Stimulated activated CD4-positive, alpha-beta T cell treated with anti-CD3 and anti-CD28 coated beads, TNF-alpha, amount 100 ng/mL, for 48 hours (primary cell): ENCODE measurements at places on chromosomes 11 and 22.

- no peak for DNase-seq
Observed at GRCh38 chr22:48445113-48445827, 1382.4 kb downstream of the BRD1 start.

DNA sequence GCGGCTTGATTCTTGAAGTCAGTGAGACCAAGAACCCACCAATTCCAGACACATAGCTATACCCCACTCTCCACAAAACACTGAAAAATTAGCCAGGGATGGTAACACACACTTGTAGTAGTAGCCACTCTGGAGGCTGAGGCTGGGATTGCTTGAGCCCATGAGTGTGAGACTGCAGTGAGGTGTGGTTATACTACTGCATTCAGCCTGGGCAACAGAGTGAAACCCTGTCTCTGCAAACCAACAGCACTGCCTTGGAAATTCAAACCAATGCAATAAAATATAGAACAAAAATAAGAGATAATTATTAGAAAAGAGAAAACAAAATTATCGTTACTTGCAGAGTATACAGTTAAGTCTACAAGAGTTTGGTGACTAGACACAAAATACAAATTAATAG lies 20.2 kb upstream of the PRDM10 start:
- no peak for DNase-seq

DNA sequence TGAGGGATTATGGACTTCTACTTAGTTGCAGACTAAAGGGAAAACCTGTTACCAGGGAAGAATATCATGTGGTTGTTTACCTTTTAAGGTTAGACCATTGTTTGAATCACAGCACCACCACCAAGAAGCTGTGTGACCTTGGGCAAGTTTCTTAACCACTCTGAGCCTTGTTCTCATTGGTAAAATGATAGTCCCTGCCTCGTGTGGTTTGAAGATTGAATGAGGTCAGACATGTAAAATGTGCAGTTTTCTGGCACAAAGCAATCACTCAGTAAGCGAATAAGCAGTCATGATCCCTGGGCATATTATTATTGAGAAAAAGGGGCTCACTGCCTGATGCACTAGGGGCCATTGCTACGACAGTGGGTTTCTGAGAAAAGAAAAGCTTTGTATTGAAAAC lies 28.3 kb downstream of the MOV10L1 start:
- DNase-seq, result no peak

DNA sequence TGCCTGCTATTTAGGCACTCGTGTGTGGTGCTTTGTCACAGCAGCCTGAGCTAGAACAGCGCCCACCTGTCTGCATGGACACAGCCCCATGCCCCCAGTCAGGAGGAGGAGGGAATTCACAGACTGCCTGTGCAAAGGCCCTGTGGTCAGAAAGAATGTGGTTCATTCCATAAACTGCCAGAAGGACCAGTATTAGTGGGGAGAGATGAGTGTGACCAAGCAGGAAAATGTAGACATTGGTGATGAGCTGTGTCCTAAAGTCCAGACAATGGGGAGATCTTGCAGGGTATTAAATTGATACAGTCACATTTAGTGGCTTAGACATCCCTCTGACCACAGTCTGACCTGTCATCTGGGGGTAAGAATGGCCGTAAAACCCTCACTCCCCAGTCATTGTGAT lies 83.7 kb upstream of the LINC01488 start:
- no peak for DNase-seq

DNA sequence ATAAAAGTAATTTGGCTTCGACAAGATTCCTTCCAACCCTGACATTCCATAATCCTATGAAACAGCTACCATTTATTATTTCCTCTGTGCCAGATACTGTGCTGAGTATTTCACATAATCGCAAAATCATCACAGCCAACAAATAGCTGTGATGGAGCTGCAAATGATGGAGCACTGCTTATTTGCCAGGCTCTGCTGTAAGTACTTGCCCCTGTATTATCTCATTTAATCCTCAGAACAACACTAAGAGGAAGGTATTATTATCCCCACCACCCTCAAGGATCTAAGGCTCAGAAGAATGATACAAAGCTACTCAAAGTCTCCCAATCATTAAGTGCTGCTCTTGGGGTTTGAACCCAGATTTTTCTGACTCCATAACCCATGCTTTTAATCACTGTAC lies 145.5 kb downstream of the CCDC34 start:
- no peak for DNase-seq

- no peak for DNase-seq
Observed at GRCh38 chr22:39110631-39111561, 13.9 kb downstream of the APOBEC3H start.

- DNase-seq, result no peak
Observed at GRCh38 chr22:45322873-45323525, 13.3 kb downstream of the FAM118A start.

DNA sequence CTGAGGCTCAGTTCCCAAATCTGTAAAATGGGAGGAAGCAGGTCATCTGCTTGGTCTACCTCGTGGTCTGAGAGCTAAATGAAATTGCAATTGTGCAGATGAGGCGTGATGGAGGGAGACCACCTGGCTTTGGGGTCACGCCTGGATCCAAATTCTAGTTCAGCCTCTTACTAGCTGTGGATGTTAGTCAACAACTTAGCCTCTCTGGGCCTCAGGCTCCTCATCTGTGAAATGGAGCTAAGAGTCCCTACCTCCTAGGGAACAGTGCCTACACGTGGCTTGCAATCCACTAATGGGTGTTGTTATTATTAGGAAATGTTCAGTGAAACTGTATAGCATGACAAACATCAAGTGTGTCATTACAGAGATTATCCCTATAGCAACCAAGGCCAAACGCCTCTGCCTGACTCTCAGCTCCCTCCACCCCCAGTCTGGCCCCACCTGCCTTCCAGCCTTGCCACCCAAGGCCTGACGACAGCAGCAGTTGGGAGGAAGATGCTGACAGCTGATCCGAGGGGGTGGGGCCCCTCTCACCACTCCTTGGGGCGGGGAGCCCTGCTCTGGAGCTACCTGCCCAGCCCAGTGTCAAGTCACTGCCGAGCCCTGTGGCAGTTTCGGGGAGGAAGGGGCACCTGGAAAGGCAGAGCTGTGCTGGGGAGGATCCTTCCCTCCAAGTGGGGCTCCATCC lies 1.7 kb upstream of the RHOD start:
- no peak for DNase-seq

DNA sequence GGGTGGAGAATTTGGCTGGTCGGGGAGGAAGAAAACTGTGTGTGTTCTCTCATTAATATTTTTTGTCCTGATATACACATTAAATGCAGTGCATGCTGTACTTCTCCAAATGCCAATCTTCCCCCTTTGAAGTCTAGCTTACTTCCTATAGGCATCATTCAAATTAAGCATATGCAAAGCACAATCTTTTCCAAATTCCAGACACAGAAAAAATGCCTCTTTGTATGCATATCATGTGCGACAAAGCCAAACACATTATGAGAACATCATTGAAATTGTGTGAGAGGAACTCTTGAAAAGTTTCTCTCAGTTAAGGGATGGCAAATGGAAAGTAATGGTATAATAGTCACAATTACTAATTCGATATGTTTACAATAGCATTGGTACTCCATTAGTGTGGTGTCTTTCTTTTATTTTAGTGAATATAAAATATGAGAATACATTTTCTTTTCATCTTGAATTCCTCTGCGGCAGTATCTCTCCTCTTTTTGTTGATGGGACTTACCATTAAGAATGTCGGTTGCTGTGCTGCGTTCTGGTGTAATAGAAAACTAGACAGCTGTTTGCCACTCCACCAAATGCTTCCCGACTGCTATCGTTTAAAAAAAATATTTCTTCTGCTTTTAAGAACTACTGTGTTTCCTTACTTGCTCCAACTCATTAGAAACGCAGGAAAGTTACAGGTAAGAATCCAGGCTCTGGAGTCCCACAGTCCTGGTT lies 19.3 kb upstream of the NRIP3 start:
- no peak for DNase-seq

- no peak for DNase-seq
Observed at GRCh38 chr22:48357196-48357595, 1470.5 kb downstream of the BRD1 start.

DNA sequence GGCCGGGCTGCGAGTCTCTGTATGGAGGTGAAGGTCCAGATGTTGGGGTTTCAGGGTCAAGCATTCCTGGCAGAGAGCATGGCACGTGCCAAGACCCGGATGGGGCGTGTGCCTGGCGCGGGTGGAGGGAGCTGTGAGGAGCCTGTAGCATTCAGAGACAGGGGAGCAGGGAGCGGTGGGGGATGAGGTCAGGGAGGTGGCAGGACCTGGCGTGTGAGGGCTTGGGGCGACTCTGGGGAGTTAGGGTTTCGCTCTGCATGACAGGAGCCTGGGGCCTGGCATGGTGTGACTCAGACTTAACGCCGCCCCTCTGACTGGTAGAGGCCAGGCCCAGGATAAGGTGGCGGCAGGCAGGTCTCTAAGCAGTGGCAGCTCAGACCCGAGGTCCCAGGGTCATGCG lies 103.0 kb downstream of the KCNQ1 start:
- no peak for DNase-seq

DNA sequence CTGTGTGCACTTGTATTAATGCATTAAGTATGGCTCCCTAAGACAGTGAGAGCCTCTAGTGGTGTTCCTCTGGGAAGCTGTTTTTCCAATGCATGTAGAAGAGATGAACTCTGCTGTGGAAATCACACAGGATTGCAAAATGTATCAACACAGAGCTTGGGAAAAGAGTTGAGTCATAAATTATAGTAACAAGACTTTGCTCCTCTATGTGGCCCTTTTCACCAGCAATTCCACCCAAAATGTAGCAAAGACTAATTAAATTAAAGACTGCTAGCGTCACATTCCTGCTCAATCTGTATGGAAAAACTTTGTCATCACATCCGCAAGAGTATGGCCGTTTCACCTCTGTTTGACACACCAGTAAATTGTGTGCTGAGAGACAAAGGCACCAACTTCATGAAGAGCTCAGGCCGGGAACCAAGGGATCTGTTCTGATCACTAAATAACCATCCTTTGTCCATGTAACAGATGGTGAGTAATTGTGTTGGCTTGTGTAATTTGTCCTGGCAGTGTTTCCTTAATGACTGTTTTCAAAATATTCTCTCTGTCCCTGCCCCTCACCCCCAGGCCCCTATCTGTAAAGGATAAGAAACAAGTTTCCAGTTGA lies 209.2 kb upstream of the SORL1-AS1 start:
- no peak for DNase-seq

DNA sequence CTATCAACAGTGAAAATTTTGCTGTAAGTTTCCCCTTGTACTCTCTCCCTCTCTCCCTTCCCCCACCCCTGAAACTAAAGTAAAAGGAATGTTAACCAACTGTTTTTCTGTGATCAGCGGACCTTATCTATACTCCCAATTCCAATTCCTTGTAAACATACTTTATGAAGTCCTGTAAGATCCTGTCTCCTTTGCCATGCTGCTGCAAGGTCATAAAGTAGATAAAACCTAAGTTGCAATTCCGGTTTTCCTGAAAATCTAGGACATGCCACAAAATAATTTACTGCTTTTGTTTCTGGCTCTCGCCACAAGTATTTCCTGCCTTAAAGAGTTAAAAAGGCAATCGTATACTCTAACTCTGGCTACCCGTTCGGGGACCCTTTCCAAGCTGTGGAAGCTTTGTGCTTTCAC lies 1469.0 kb downstream of the LRRC4C start:
- no peak for DNase-seq

GRCh38 chr11:125441648-125442410 lies 54.2 kb downstream of the FEZ1 start:
- DNase-seq, result no peak

DNA sequence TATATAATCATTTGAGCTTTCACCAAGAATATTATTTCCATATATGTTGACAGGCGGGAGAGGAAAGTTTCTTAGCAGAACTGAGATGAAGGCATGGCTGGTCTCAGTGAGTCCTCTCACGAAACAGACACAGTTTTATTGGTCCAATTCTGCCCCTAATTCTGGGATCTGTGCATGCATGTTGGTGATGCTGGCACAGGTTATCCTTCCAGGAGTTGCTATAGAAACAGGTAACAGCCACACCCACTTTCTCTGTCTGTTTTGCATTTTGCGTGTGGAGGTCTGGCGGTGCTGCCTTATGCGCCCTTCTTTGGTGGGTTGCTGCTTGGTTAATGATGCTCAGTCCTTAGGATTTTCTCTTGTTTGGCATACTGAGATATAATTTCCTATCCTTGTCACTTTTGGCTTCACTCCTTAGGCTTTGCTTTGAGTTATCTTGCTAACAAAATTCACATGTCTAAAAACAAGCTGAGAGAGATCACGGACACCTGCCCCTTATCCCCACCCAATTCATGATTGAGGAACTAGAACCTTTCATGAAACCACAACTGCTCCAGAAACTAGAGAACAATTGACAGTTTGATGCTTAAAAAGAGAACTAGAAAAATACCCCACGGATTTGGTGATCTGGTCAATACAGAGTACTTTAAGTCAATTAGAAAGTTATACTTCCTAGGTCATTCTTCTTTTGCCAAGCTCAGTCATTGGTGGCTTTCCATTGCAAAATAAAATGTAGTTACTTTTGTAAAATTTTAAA lies 189.3 kb downstream of the FAT3 start:
- no peak for DNase-seq

DNA sequence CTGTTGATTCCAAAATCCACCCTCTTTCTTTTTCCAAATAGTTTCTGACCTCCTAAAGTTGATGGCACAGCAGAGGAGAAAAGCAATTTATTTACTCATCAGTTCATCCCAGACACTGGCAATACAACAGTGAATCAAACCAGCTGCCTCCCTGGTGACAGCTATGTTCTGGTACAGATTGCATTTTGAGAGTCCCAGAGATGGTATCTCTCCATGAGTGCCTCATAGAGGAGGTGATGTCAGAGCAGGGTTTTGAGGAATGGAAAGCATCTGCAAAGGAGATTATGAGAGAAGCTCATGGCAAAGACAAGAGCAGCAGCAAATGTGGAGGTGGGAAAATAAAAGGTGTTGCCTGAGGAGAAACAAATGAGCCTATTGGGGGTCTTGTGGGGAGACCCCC lies 377.2 kb downstream of the MN1 start:
- DNase-seq, result no peak

- DNase-seq, result no peak
Observed at GRCh38 chr11:1887451-1888346, 4.0 kb downstream of the PRR33 start.

DNA sequence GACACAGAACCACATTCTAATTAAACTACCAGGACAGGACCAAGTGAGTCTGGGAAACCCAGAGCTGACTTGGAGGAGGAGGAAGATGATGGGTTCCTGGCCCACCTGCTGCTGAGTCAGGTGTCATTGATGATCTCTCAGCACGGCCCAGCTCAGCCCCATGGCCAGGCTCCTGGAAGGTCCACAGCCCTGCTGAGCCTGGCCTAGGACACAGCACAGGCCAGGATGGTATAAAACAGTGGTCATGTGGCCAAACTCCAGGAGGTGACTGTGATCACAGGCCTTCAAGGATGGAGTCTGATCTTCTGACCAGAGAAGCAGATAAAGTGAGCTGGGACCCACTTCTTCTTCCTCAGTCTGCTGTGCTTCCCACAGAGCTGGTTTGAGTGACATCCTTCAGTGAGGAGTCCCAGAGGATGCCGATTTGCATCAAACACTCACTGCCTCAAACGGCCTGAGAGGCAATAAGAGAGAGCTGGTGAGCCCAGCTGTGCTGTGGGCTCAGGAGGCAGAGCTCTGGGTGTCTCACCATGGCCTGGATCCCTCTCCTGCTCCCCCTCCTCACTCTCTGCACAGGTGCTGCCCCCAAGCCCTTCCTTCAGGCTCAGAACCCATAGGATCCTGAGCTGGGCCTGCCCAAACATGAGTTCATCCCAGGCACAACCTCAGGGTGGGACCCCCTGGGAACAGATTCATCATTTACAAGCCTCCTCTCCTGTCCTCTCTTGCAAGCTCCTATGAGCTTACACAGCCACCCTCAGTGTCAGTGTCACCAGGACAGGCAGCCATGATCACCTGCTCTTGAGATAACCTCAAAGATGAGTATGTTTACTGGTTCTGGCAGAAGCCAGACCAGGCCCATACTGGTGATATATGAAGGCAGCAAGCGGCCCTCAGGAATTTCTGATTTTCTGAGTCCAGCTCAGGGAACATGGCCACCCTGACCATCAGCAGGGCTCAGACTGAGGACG lies 37.7 kb upstream of the IGLL5 start:
- DNase-seq, result no peak
